ENCODE measurements at places on chromosomes 12 and 14.

DNA sequence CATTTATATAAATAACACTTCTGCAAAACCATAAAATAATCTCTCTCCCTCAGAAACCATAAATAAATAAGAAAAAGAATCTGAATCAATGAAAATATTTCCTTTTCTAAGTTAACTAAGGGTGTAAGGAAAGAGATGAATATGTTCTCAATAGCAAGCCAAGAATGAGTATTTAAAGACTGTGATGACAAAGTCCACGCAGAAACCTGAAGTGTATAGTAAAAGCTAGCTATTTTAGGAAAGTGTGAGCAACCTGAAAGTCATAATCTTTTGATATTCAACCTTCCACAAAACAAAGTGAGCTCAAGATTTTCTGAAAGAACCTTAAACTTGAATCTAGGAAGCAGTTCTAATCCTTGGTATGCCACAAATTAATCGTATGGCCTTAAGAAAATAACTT is 15.9 kb downstream of the EIF2S3B start:
- DNase-seq, result no peak

DNA sequence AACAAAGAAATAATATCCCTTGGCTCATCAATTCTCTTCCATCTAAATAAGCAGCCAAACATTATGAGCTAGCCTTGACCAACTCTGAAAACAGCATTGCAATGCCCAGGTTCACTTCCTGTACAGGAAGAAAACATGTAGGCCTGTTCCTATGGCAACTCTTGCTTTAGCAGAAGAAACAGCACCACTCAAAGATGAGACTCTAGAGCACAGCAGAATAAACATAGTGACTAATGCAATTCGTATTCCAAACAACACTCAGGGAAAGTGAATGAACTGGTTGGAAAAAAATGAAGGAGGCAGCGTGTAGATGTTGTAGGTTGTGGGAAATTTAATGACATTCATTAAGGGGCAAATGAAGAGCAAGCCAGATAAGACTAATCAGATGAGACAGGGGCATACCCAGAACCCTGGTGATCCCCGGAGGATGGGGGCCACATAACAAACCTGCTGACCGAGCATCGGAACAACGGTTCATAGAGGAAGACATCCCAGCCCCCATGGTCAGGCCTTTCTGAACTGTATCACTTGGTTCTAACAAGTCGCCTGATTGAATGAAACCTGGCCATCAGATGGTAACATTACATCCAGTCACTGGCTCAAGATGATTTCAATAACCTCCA is 9.0 kb downstream of the ARHGDIB start:
- DNase-seq, result peak; percentile 78

- DNase-seq, result no peak
Observed at GRCh38 chr12:111597831-111598636, 1.1 kb downstream of the ATXN2 start.

DNA sequence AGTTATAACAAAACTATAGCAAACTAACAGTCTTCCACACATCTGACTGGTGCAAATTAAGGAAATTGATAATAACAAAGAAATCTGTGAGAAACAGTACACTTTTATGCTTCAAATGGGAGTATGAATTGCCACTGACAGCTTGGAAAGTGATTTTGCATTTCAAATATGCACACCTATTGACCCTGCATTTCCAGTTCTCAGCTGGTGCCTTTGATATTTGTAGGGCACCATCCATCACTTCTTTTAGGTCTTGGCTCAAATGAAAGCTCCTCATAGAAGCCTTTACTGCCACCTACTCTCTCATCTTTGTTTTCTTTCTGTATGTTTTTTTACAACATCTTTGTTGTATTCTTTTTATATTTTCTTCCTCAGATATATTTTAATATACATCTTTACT is 125.1 kb downstream of the ST8SIA1 start:
- no peak for DNase-seq

DNA sequence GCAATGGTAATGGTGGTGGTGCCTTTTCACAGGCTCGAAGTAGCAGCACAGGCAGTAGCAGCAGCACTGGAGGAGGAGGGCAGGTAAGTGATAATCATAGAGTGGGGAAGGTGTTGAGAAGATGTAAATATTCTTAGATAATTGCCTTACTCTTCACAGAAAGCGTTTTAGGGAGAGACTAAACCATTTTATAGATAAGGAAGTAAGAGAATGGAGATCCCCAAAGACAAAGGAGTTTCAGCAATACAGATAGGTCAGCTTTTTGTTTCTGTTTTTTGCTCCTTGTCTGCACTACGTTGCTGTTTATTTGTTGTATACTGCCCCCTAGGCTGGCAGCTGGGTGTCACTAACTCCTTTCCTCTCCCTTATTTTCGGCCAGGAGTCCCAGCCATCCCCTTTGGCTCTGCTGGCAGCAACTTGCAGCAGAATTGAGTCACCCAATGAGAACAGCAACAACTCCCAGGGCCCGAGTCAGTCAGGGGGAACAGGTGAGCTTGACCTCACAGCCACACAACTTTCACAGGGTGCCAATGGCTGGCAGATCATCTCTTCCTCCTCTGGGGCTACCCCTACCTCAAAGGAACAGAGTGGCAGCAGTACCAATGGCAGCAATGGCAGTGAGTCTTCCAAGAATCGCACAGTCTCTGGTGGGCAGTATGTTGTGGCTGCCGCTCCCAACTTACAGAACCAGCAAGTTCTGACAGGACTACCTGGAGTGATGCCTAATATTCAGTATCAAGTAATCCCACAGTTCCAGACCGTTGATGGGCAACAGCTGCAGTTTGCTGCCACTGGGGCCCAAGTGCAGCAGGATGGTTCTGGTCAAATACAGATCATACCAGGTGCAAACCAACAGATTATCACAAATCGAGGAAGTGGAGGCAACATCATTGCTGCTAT is 2.0 kb downstream of the SP1 start:
- peak; percentile 89 for DNase-seq

GRCh38 chr14:90715495-90715894 is 100.7 kb downstream of the TTC7B start:
- no peak for DNase-seq

DNA sequence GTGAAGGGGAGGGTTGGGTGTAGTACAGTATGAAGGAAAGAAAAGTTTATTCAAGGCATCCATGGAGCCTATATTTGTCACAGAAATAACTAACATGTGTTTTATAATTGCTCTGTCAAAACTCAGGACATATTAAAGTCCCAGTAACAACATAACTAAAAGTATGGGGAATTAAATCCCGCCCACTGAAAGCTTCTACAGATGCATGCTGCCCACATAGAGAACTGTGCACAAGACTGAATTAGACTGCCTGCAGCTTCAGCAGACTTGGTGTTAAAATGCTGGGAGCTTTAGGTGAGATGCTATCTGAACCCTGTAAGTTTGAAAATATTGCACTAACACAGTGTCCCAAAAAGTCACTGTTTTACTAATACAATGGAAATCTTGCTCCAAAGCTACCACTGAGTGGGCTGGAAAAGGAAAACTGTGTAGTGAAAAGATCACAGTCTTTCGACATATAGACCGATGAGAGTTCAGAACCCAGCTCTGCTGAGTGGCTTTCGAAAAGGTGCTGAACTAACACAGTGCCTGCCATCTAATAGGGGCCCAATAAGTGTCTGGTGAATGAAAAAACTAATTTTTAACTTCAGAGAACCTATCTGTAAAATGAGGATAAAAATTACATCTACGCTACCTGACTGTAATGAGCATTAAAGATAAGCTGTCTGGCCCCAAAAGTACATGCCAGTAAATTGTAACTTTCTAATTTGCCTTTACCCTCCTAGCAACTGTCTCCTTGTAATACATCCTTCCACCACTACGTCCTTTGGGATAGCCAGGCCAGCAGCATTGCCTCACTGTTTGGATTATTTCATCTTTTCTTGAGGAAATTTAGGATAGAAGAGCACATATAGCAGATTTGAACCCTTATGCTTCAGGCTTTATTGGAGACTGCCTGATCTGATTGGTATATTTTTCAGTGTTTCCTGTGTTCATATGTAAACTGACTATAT is 237.6 kb downstream of the BCAT1 start:
- DNase-seq, result no peak

GRCh38 chr14:23443411-23443812 is 8.0 kb upstream of the MYH7 start:
- DNase-seq, result no peak

- DNase-seq, result peak; percentile 92
Observed at GRCh38 chr12:47276621-47277309, 197.0 kb upstream of the AMIGO2 start.

DNA sequence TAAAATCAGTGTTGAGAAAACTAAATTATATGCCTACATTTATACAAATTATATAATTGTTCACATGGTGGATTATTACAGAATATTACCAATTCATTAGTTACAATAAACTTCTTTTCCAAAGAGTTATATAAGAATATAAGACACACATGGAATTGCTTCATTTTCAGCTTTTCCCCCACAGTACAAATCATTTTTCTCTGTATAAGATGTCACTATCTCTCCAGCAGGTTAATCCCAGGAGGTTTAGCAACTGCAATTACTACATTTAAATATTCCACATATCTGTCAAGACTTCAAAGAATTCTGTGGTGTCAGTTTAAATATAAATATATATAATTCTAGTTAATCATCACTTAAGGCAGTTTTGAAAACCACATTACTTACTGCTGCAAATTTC is 59.6 kb upstream of the G2E3 start:
- no peak for DNase-seq

DNA sequence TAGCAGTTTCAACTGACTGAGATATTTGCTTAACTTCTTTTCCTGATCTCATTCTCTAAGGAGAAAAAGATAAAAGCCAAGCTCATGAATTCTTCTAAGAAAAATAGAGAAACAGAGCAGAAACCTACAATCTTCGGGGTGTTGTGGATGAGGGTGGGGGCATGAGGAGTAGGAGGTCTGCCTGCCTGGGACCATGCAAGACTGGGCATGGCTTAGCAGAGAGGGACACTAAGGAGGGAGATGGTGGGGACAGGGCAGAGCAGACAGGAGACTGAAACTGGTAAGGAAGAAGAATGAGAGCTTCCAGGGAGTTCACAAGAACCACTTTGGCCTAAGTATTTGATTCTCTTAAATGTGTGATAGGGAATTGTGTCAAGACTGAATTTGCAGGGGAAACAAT is 188.0 kb downstream of the CFAP54 start:
- no peak for DNase-seq

DNA sequence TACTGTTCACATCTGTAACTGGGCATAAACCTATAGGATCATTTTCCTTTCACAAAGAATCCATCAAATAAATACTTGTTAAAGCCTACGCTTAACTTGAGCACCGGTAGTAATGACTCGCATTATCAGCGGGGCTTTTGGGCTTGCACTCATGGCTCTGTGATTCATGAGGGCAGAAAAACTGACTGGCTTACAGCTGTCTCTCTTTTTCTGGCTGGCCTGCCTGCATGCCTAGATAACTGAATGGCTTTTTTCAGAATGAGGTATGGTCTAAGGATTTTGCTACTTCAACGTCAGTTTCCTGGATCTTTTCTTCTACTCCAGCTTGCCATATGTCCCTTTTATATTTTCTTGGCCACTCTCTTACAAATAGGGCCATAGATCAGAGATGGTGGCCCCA is 531.1 kb downstream of the NRXN3 start:
- DNase-seq, result no peak

DNA sequence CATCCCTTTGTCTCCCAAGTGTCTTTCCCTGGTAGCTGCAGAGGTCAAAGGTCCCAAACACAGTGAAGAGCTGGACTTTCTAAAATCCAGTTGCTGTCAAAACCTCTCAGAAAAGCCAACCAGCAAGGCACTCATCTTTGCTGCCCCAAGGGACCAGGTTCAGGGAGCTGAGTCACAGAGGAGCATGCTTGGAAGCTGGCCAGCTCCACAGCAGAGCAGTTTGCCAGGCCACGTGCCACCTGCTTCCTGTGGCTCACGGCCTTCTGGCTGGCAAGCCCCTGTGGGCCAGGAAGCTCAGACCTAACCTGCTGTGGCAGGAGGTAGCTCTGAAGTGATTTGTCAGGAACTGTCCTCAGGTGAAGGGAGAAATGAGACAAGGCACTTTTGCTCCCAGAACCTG is 3.6 kb downstream of the ISCU start:
- peak; percentile 85 for DNase-seq

DNA sequence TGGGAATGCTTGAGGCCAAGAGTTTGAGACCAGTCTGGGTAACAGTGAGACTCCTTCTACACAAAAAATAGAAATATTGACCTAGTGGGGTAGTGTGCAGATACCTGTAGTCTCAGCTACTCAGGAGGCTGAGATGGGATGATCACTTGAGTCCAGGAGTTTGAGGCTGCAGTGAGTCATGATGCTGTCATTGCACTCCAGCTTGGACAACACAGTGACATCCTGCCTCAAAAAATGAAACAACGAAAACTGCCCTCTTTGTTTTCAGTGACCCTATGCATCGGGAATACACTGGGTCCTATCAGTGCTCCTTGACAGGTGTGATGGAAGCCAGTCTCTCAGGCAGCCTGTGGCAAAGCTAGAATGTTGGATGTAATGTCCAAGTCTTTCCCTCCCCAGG is 311.5 kb upstream of the OR4E1 start:
- no peak for DNase-seq

DNA sequence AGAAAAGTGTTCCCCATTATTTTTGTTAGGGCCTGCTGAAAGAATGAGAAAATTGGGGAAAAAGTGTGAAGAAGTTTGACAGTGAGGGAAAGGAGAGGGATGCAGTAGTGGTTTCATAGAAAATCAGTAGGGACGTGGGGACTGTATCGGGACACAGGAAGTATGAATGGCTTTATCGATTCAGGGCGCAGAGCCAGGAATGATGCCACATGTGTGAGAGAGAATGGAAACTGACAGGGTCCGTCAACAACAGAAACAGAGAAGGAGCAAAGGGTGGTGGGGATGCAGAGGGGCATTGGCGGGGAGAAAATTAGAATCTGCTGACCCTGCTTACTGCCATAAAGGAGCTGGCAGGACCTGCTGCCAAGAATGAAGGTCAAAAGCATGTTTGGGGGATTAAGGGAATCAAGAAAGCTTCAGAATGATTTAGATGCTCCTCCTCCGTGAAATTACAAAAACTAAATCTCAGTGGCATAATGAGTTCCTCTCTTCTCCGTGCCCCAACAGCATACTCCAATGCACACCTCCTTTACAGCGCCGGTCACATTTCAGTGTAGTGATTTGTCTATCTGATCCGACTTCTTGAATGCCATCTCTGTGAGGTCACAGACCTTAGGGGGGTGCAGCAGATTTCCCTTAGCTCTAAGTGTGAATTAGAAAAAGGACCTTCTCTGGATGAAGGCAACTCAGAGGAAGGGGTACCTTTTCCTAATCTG is 92.6 kb downstream of the EMP1 start:
- DNase-seq, result no peak

- no peak for DNase-seq
Observed at GRCh38 chr14:70887207-70887681, 20.0 kb upstream of the PCNX1 start.

- no peak for DNase-seq
Observed at GRCh38 chr14:69713209-69713781, 53.6 kb upstream of the SRSF5 start.

- DNase-seq, result no peak
Observed at GRCh38 chr12:104433061-104433460, 23.7 kb upstream of the CHST11 start.
